Activated CD8-positive, alpha-beta memory T cell treated with anti-CD3 and anti-CD28 coated beads for 24 hours (primary cell): ENCODE measurements at places on chromosomes 13 and 19.

- DNase-seq = no peak
These were observed 32.3 kb downstream of the ATP7B start for GRCh38 chr13:51978796-51979556.

GRCh38 chr19:49881186-49881585 lies 3.7 kb downstream of the TBC1D17 start:
- no peak for DNase-seq

DNA sequence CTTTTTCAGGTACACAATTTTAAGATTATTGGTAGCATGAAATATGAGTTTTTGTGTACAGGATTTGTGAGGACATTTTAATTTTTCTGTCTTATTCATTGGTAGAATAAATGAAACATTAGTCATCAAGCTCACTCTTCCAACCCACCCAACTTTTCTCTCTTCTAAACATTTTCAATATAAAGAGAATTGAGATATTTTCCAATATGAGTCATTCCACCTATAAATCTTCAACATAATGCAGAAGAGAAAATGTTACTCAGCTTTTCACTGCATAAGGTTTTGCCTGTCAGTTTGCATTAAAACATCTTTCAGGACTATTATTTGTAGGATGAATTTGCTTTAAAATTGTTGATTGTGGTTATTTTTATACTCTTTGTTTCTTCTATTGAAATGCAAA lies 330.7 kb downstream of the PCDH20 start:
- DNase-seq = no peak

- DNase-seq = no peak
These were observed 224.6 kb downstream of the RAP2A start for GRCh38 chr13:97658556-97658955.

- DNase-seq = no peak
These were observed 543.0 kb downstream of the GPC6 start for GRCh38 chr13:93769607-93770006.

GRCh38 chr19:9435279-9436268 lies at the start of gene ZNF266:
ZNF266 (minus strand) TSS chr19:9435573; CDS start chr19:9420089, 15,484 bp downstream.
- peak; percentile 96 for DNase-seq

GRCh38 chr19:49058562-49058961 lies 1.0 kb upstream of the CGB7 start:
- no peak for DNase-seq

- no peak for DNase-seq
These were observed 19.9 kb downstream of the TPT1 start for GRCh38 chr13:45320876-45321629.

GRCh38 chr13:113737803-113738202 lies 21.2 kb upstream of the TMEM255B start:
- DNase-seq = no peak

DNA sequence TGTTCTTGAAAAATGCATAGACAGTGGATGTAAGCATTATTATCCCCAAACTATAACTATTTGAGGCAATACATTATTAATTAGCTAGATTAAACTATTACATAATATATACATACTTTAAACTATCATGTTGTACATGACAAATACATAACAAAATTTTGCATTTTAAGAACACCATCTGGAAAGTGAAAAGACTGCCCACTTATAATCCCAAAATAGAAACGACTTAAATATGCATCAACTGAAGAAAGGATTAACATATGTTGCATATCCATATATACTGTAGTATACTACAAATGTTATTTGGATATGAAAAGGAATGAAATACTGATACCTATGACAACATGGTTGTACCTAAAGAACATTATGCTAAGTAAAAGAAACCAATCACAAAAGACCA lies 700.8 kb upstream of the SPRY2 start:
- DNase-seq = no peak

- no peak for DNase-seq
These were observed 414.8 kb downstream of the GPC5 start for GRCh38 chr13:91813253-91813652.

DNA sequence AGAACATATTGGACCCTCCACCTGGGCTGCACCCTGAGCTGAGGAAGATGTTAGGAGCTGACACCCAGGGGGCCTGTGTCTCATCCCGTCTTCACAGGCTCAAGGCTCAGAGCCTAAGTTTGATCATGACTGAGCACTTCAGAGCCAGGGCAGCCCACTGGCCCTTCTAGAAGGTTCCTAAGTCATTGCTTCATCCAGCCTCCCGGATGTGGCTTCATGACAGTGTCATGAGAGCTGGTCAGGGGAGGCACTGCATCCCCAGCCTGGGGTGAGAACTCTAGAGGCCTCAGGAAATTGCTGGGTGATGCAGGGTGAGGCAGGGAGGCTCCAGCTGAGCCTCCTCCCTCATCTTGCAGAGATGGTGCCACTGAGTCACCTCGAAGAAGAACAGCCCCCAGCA lies 24.9 kb upstream of the PIK3R2 start:
- DNase-seq = no peak

DNA sequence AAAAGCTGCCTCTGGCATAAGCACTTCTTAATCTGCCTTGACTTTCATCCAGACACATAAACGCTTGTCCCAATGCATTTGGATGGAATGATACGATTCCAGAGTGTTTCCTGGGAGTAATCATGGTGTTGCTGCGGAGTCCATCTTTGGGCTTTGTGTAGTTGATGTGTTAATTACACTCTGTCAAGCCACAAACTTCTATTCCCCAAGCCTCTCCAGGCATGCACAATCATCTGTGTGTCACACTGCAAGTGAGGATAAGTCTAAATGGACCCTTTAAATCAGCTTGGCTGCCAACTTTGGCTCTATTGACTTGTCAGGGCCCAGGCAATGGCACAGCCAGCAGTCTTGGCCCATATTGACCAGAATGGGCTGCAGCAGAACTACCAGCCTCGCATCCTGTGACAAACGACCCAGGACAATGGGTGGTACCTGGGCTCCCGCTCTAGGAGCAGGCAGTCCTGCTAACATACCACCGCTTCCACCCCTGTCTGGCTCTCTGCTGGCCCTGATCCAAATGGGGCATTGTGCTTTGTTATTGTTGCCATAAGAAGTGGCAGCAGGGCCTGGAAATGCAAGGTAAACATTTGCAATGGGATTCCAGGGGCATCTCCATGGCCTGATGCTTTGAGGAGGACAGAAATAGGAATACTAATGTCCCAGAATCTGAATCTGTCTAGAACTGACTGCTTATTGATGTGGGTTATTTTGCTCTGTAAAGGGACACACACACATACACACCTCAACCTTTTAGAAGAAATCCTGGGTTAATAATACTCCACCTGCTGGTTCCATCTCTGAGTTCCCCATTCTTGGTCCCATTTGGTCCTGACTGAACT lies 127.2 kb downstream of the DNAJC15 start:
- no peak for DNase-seq

- no peak for DNase-seq
These were observed 1487.0 kb upstream of the SLC10A2 start for GRCh38 chr13:104553186-104553585.

DNA sequence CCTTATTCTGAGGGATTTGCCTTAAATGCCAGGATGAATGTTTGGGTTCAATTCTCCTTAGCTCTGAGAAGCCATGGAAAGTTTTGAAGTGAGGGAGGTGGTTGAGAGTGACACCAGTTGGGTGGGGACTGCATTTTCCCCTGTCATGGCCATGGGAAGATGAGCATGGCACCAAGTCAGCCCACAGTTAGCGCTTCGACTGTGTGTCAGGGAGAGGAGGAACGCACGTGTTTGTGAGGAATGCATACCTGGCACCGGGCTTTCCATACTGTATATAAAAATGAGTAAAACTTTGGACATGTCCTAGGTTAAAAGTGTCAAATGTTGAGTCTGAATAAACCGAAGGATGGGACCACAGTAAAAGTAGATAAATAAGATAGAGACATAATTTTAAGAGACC lies 187.5 kb upstream of the KL start:
- no peak for DNase-seq

GRCh38 chr13:51067210-51067701 lies 43.8 kb downstream of the C13orf42 start:
- no peak for DNase-seq
